ENCODE measurements at places on chromosomes 5 and 9.

GRCh38 chr5:1448511-1449011 lies 3.3 kb upstream of the SLC6A3 start:
- DNase-seq, result no peak

DNA sequence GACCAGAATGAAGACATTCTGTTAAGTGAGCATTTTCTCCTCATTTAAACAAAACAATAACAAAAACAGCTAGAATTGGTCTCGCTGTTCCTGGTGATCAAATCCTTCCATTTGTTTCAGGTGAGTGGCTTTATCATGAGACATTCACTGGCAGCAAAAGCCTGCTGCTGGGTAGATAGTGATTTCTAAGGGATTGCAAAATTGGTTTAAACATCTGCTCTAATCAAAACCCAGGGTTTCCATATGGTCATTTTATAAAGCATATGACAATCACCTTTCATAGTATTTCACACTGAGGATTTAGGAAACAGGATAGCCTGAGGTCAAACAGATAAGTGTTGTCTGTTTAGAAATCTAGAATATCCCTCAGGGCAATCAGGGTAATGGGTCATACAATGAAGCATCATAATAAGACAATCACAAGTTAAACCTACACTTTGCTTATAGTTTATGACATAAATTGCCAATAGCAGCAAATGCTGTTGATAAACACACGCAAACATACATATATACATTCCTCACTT lies 769.6 kb upstream of the C9orf72 start:
- DNase-seq, result no peak

DNA sequence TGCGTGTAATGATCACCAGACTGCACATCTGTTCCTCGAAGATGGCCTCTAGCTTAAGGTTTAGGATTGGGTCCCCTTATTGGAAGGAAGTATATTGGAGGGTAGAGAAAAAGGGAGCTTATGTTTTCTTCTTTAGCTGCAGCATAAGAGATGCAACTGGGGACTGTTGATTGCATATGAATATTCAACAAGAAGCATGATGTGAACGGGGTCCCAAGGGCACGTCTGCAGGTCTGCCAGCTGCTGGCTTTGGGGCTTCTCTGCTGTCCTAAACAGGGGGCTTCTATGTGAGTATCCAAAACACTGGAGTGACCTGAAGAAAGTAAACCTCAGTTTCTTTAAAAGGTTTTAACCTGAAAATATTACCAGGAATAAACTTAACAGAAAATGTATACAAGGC lies 3.6 kb upstream of the BNIP1 start:
- DNase-seq, result no peak

DNA sequence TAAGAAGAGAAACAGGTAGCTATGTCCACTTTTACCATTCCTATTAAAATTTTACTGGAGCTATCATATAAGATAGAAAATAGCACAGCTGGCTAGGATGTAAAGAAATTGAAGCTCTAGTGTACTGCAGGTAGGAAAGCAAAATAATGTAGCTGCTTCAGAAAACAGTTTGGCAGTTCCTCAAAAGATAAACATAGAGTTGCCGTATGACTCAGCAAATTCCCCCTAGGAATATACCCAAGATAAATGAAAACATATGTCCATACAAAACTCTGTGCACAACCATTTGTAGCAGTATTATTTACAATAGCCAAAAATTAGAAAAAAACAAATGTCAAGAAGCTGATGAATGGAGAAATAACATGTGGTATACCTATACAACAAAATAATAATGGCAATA lies 64.6 kb upstream of the SHISAL2B start:
- DNase-seq, result no peak

- DNase-seq, result no peak
Observed at GRCh38 chr5:151924564-151925301, at the start of gene GLRA1. Gene GLRA1 (minus strand): TSS chr5:151924851. CDS start chr5:151924549, 302 bp downstream.

DNA sequence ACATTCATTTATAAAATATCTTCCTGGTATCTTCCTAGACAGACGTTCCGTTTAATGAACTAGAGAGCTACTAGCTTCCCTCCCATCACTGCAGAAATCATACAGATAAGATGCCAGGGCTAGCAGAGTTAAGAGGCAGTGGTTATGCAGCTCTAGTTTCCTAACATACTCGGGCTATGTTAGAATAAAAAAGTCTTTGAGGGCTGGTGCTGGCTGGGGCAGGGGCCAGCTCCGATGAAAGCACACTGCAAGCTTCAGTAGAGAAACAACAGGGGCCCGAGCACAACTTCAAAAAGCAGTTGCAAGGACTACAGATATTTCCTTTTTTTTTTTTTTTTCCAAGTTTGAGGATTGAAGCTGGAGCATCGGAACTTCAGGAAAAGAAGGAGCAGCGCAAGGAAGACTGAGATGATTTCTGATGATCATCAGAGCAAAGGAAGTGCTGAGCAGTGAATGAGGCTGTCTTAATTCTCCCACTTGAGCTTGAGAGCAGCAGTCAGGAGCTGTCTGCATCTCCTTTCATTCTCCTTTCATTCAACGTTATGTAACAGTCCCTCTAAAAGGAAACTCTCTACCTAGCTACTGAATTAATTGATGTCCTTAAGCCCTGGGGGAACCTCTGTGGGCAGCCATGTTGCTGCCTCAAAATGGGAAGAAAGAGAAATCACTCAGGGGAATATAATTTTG lies 47.6 kb upstream of the ADCY2 start:
- DNase-seq, result no peak

- DNase-seq, result no peak
Observed at GRCh38 chr9:97578846-97579245, 54.3 kb downstream of the TSTD2 start.

DNA sequence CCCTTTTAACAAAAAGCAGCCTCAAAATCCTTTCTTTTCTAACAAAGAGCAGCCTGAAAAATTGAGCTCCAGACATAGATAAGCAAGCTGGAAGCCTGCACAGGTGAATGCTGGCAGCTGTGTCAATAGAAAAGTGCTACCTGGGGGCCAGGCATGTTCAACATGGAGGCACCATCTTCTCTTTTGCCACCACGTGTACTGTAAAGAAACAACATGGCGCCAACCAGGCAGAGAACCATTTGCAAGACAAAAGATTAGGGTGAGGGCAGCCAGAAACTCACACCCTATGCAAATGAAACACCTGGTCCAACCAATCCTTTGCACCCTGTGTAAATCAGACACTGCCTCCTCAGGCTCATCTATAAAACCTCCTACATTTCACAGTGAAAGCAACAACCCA lies 96.0 kb downstream of the ACTL7B start:
- DNase-seq, result no peak

GRCh38 chr9:21239911-21240310 lies at the start of gene IFNA14:
Gene IFNA14 (minus strand): TSS chr9:21240005. CDS start chr9:21239935, 70 bp downstream.
- no peak for DNase-seq

- DNase-seq, result no peak
Observed at GRCh38 chr5:60651872-60652620, 47.9 kb downstream of the DEPDC1B start.

DNA sequence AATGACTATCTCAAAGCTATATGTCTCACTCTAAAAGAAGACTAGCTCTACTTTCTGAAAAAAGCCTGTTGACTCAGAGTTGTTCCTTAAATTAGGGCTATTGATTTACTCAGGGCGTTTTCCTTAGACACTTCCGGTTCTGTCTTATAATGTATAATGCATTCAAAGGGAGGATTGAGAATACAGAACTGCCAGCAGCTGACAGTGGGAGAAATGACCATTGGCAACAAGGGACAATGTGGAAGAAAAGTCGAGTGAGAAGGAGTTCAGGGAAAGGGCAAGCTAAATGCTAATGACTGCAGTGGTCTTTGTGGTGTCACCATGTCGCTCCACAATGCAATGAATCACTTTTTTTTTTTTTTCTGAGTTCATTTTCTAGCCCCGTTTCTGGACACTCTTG lies 65.7 kb upstream of the ANKH start:
- DNase-seq, result no peak

DNA sequence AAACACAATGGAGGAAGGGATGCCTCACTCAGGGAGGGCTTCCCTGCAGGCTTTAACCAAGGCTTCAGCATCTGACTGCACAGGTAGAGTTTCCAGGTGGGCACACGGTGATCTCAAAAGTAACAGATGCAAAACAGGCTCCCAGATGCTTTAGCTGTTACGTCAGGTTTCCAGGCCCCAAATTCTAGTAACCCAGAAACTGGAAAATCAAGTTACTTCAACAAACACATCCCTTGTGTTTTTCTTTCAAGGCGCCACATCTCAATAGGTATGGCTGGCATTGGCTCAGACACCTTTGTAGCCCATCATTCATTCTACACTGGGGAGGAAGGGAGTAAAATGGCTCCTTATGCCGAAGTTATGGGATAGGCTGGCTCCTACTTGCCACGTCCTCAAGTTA lies 27.4 kb downstream of the NRG2 start:
- no peak for DNase-seq

DNA sequence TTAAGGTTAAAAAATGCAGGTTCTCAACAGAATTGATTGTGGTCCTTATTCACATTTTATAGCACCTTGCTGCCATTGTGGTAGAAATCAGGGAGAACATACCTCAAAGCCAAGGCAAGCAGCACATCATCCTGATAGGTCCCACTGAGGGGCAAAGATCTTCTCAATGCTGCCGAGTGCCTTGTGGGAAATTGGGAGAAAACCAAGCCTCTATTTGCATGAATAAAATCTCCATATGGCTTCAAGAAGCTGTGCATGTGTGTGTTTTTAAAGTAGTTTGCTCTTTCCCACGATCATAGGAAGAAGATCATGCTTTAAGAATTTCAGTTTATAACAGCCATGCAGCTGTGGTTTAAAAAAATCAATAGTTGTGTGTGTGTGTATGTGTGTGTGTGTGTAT lies 216.9 kb upstream of the FBXL7 start:
- no peak for DNase-seq
